ENCODE measurements at places on chromosomes 7 and 10.

DNA sequence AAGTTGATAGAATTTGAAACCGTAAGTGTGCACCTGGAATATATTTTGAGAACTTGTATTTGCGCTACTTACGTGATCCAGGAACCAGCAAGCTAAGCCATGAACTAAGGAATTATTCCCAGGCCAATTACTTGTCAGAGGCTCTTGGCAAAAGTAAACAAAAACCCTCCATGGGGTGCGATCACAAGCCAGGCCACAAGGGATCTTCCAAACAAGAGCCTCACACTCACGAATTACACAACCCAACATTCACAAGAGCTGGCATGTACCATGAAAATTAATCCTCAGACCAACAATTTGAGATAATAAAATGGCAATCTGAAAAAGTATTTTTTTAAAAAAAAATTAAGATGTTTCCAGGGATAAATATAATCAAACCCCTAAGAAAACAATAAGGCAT, 467.0 kb upstream of the AKR1E2 start:
- no peak for DNase-seq

DNA sequence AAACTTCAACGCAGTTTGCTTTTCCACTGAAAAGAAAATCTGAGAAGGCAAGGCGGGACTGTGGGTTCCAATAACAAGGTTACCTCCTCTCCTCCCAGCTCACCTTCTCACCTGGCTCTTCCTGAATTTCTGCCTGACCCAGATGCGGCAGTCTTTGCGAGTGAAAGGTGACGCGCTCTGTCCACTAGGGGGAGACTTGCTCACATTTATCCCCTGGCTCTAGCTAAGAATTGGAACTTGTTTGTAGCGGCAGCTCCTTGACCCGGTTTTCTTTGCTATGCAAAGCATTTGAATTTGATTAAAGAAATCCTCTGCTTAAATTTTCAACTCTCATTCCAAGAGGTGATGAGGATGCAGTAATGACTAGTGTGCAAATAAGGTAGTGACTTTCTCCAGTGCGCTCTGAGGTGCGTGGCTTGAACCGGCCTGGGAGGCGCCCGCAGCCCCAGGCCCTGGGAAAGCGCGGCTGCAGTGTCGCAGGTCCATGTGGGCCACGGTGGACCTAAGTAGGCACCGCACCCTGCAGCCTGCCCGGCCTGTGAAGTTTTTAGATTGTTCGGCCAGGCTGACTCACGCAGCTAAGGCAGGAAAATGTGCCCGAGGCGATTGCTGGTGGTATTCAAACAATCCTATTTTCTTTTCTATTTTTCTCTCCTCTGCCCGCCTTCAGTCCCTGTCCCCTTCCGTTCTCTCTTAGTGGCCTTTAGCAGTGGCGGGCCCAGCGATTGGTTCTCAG, 336.9 kb upstream of the NPSR1 start:
- DNase-seq = peak; percentile 58

- DNase-seq = no peak
Observed at GRCh38 chr7:30702200-30702599, 19.9 kb upstream of the CRHR2 start.

DNA sequence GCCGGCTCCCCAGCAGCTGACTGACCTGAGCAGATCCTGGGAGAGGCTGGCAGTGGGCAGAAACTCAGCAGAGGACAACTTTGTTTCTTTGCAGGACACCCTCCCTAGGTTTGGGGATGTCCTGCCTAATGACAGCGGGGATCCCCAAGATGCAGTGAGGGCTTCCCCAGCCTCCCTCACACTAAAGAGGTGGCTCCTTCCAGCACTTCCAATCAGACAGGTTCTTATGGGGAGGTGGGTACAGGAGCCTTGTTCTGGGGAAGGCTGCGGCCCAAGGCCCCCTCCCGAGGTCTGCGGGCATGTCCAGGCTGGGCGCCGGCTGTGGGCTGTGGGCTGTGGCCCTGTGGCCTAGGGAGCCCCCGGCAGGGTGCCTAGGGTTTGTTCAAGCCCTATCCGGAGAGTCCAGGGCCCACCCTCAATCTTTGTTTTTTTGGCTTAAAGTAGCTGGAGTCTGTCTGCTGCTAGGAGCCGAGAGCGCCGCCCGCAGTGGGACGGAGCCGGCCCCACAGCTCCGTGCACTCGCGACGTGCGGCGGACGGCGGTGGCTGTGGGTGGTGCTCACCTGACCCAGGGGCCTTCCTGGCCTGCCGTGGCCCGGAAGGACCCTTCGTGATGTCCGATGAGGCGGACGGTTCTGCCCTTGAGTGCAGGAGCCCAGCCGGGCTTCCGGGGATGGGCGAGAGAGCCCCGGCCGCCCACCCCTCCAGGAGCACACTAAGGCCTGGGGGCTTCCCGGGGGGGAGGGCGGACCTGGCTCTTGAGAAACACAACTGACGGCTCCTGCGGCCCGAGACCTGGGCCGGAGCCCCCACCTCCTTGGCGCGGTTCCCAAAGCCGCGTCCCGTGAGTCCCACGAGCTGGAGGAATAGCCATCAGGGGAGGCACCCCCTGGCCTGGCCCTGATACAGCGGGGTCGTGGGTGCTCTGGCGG, 57.2 kb downstream of the PDGFA start:
- no peak for DNase-seq

- no peak for DNase-seq
Observed at GRCh38 chr7:52726493-52726892, 308.9 kb upstream of the POM121L12 start.

DNA sequence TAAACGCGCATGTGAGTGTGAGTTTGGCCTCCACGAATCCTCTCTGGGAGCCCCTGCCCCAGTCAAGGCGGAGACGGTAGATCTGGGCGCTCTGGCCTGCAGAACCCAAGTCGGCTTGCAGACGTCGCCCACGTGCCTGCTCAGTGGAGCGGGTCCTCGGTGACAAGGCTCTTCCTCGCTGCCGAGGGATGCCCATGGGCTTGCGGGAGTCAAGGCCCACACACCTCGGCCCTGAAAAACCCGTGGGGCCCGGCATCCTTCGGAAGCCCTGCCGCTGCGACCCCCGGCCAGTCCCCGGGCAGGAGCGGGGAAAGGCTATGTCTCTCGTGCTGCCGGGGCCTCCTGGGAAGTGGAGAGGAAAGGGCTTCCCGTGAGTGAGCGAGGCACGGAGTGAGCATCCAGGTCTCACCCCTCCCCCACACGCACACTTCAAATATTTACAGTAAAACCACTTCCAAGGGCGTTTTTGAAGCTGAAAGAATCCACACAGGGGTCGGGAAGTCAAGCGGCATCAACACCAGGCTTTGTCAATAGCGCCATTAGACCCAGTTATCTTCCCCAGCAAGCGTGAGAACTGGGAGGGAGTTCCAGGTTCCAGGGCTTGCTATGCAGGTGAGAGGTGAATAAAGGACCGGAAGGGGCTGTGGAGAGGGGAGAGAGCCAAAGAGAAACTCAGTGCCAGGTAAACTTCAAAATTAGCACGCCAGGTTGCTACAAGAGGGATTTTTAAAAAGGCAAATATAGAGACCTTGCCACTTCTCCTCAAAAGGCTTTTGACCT, 1.1 kb upstream of the MNX1 start:
- no peak for DNase-seq

GRCh38 chr10:121796342-121796741, 131.5 kb downstream of the ATE1 start:
- DNase-seq = no peak

DNA sequence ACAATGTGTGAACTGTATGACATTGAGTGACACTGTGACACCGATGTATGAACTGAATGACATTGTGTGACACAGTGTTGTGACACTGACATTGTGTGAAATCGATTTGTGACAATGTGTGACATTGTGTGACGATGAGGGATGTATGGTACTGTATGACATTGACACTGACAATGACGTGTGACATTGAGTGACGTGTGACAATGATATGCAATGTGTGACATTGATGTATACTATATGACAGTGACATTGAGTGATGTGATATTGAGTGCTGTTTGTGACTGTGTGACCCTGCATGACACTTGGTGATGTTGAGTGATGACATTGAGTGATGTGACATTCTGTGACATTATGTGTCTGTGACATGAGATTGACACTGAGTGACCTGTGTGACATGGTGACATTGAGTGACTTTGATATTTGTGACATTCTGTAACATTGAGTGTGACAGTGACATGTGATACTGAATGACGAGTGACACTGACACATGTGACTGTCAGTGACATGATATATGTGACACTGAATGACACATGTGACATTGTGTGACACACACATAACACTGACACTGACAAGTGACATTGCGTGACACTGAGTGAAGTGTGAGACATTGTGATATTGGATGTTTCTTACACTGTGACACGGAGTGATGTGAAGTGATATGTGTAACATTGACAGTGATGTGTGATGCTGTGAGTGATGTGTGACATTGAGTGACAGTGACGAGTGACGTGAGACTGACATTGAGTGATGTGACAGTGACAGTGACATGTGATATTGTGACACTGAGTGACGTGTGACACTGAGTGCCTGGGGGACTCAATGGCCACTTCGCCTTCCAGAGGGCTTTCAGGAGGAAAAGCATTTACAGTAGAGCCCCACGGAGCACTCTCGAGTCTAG, 167.5 kb downstream of the PRKAG2 start:
- DNase-seq = no peak

DNA sequence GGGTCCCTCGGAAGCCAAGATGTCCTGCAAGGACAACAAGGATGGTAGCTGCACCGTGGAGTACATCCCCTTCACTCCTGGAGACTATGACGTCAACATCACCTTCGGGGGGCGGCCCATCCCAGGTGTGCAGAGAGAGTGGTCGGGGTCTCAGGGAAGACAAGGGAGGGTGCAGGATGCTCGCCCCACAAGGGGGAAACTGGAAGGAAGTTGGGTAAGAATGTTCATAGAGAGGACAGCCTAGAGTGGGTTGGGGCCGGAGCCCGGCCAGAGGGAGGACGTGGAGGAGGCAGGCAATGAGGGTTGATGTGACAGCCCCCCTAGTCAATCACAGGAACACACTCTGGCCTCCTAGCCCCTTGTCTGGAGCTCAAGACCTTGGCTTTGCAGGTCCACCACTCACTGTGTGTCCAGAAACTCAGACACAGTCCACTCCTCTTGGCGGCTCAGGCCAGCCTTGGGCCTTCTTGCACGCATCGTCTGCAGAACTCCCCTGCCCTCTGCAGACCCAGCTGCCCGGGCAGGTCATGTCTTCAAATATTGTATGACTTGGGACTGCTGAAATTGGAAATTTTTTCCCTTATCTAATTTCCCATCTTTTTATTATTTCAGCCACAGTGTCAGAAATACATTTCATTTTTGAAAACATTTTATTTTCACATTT, 15.7 kb upstream of the ATP6V1F start:
- no peak for DNase-seq

DNA sequence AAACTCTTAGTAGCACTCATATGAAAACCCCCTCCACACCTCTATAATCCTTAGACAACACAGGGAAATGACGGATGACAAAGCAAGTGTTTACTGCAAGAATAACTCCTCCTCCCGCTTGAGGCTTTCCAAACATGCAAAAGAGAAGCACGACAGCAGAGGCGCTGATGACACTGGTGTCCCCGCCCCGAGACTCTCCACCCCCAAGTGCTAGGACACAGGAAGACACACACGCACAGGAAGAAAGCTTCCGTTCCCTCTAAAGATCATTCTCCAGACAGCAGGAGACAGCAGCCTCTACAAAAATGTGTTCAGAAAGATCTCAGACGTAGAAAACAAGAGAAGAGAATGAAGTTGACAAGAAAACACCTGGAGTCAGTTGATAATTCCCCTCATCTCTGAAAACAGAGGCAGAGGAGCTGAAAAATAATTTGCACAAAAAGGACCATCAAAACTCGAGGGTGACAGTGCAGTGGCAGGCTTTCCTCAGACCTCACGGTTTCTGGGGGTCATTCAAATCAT, 90.2 kb downstream of the DLG5 start:
- no peak for DNase-seq

DNA sequence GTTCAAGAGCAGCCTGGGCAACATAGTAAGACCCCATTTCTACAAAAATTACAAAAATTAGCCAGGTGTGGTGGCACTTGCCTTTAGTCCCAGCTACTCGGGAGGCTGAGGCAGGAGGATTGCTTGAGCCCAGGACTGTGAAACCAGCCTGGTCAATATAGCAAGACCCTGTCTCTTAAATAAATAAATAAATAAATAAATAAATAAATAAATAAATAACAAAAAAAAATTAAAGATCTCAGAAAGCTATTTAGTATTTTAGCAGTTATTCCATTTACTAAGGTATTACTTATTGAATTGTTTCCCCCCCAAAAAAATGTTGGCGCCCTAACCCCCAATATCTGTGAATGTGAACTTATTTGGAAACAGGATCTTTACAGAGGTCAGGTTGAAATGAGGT, 50.8 kb upstream of the CPN1 start:
- DNase-seq = no peak

- no peak for DNase-seq
Observed at GRCh38 chr10:3719024-3719843, 65.8 kb downstream of the KLF6 start.

- no peak for DNase-seq
Observed at GRCh38 chr7:142647749-142648148, 101.5 kb upstream of the PRSS1 start.

GRCh38 chr10:32954545-32955298, 3.3 kb downstream of the ITGB1 start:
- DNase-seq = no peak

- DNase-seq = no peak
Observed at GRCh38 chr7:15753887-15754579, 67.5 kb upstream of the MEOX2 start.

DNA sequence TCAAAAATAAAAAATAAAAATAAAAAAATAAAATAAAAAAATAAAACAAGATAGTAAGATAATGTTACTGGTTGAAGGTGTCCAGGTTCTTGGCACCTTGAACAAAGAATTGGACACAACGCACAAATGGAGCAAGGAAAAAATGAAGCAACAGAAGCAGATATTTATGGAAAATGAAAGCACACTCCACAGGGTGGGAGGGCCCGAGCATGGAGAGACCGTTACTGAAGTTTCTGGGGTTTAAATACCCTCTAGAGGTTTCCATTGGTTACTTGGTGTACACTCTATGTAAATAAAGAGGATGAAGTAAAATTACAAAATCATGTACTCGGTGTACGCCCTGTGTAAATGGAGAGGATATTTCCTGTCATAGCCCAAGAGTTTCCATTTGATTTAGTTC, 15.7 kb upstream of the PFKP start:
- DNase-seq = no peak

DNA sequence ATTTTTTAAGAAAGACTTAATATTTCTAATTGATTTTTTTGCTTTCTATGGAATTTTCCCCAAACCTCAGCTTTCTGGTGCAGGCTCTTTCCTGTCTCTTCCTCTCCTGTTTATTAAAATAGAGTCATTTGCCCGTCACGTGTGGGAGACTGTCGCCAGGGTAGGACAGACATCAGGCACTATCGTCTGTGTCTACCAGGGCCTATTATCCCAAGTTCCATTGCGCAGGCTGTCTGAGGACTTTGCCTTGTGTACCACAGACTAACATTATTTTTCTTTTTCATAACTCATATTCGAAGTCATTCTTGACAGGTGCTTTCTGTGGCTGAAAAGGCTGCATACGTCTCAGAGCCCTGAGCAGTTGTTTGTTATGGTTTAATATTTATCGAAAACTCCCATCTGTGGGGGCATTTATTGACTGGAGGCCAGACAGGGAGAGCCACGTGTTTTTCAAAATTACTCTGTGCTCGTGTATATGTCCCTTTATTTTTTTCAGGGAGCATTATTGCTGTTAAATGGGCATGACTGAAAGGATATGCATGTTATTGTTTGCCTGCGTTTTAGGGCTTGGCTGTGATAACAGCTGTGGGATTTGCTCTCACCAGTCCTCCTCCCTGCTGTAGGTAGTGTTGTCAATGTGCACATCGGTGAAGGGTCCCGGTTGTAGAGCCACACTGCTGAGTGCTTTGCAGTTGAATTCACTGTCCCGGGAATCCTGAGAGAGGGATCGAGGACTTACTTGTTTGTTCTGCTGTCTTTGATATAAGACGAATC, 89.8 kb downstream of the CAMK1D start:
- no peak for DNase-seq

Data from Panc1 (cell line).